Caudate nucleus (tissue), 63 donors: ENCODE measurements at places on chromosomes 2 and 18.

DNA sequence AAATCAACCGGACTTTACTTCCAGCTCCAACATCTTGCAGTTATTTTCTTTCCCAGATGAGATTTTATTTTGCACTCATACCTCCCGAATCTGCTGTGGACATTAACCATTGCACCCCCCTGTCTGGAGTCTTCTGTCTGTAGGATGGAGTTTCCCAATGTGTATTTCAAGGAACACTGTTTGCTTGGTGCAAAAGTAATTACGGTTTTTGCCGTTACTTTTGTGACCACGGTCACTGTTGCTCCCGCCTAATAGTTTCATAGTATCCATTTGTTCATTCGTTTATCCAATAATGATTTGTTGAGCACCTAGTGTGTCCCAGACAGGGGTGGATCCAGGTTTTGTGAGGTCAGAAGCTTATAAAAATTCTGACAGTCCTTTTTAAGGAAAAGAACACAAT, 90.3 kb upstream of the BCL11A start:
- DNase-seq: no peak

DNA sequence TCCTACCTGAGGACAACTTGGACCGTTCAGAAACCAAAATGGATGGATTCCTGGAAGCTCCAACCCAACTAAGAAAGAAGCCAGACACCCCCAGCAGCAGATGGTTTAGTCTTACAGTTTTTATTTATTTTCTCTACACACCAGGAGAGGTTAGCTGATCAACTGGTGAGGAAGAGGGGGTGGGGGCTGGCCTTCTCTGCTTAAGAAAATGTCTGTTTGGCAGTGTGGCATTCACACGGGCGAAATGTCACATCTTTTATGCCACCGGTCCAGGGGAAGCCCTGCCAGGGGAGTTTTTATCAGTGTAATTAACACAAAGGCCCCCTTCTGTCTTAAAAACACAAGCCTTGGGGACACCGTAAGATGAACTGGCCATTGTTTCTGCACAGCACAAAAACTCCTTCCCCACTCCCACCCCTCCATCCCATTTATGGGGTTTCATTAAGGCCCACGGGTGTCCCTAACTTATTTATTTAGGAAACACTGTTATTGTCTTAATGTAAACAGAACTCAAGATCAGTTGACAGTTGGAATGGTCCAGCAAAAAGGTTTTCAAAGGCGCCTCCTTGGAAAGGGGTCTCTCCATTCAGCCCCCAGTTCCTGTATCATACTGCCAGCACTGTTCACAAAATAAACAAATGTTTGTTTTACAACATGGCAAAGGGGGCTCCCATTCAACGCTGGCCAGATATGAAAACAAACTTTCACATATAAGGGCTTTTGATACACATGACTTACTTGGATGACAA, 217.0 kb downstream of the C1D start:
- no peak for DNase-seq

- no peak for DNase-seq
These were observed 99.8 kb downstream of the AFF3 start for GRCh38 chr2:100042562-100042961.

GRCh38 chr2:44200759-44201158, 32.1 kb downstream of the PPM1B start:
- no peak for DNase-seq

GRCh38 chr2:229414631-229415030, 143.5 kb upstream of the PID1 start:
- no peak for DNase-seq

- DNase-seq: no peak
These were observed 36.7 kb downstream of the LDLRAD4 start for GRCh38 chr18:13254971-13255927.

DNA sequence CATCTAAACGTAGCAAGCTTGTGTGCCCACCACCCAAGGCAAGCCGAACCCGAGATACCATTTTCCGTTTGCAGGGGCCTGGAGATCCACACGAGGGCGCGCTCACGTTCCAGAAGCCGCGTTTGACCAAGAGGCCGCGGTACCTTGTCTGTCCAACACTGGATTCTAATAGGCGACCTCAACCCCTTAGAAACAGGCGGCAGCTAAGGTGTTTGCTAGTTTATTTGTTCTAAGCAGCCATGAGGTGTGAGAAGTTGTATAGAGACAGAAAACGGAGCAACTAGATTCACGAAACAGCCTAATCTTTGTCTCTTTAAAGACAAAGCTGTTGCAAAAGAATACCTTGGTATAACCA, 4.2 kb downstream of the HOXD11 start:
- no peak for DNase-seq

- no peak for DNase-seq
These were observed 4.4 kb upstream of the RGPD4 start for GRCh38 chr2:107822302-107822701.

- no peak for DNase-seq
These were observed 779.9 kb upstream of the CNTNAP5 start for GRCh38 chr2:123245156-123245555.

DNA sequence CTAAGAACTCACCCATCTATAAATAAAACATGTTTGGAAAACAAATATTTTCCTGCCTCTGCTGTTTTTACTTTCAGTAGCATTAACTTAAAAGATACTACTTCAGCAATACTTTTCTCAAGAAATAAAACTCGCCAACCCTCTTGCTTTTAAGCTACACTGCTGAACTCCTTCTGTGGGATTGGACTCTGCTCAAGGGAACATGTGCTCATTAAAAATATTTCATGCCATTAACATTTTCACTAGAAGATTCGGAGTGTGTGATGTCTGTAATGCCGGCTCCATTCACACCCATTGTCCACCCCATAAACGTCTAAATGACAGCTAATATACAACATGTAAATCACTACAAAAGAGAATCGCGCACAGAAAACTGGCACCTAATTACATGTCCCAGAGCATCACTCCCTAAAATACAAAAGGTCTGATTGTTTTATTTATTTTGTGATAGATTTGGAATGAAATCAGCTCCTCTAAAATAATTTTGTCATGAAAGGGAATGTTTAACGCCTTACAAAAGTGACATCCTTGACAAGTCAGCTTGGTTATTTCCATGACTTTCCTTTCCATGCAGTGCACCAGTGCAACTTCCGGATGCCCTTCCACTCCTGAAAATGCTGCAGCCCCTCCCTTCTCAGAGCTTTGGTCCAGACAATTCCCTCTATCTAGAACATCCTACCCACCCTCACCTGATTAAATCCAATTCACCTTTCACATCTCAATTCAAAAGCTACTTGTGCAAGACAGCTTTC, 73.1 kb downstream of the ANKRD44 start:
- DNase-seq: no peak

- DNase-seq: no peak
These were observed 90.9 kb downstream of the PLA2R1 start for GRCh38 chr2:159971365-159972152.

DNA sequence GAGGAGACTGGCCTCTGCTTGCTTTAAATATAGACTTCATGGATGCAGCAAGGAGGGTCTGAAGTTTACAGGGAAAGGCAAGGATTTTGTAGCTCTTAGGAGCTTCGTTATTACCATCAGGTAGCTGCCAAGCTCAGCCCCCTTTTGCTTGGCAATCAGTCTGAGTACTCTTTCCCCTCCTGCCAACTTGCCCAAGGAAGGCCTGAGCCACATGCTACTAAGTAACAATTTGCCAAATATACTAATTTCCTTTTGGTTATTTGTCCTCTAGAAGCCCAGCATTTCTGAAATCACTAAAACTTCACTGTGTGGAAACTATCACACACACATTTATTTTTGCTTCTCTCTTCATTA, 85.5 kb upstream of the ITPRID2 start:
- no peak for DNase-seq

GRCh38 chr2:99597616-99598015, 107.8 kb upstream of the REV1 start:
- DNase-seq: no peak

DNA sequence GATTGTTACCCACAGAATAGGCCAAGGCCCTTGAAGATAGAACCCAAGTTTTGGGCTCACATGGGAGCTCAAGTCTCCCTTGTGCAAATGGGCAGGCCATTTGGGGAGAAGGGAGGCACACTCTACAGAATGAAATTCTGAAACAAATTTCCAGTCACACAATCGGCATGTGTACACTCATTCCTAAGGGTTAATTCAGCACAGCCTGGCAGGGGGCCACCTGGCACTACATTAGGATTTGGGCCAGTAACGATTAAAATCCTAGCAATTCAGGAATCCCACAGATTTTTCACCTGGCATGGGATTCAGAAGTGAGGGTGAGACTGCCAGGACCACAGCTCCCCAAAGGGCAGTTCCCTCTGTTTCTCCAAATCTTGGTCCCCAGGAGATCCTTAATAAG, 46.4 kb downstream of the BMP10 start:
- DNase-seq: no peak

DNA sequence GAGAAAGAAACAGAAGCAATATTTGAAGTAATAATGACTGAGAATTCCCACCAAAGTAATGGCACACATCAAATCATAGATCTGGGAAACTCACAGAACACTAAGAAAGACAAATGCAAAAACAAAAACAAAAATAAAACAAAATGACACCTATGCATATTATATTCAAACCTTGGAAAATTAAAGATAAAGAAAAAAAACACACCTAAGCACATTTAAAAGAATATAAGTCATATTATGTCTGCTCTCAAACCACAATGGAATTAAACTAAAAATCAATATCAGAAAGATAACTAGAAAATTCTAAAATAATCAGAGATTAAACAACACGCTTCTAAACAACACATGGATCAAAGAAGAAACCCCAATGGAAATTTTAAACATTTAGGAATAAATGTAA, 59.7 kb upstream of the GALNT5 start:
- no peak for DNase-seq

DNA sequence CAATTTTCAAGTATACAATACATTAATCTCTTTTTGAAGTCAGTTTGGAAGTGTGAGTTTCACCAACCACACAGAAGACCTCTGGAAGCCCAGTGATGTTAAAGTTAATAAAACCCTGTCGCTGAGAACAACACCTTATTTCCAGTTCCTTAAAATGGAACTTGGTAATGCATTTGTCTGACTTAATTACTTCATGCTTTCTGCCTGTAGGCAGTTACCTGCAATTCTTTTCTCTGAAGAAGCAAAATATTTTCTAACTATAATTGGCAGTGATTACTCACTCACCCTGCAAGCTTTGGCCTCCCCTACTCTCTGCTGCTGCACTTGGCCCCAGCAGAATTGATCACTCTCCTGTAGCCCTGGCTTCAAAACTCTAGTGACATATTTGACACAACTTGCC, 81.5 kb downstream of the TXNL1 start:
- no peak for DNase-seq

GRCh38 chr18:62715759-62716615, 646 bp downstream of the PHLPP1 start:
- peak; percentile 30 for DNase-seq
